ENCODE measurements at places on chromosomes 3 and 15. TPM values are rescaled to one million over a fixed set of nuclear protein-coding genes. Genes with fewer than 3 reads are reported as not detected.

DNA sequence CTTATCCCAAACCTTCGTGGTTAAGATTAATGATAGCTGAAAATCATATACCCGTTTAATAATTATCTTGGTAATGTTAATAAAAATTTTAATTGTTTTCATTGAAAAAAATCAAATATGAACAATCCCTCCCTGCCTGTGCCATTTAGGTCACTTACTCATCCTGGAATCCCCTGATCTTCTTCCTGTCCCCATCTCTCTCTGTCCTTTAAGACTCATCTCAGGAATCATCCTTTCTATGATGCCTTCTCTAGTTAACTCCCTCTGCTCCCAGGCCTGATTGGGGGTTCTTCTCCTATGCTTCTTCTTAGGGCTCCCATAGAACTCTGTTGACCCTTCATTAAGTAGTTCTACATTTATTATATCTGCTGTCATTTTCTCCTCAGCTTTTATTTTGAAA, 91.6 kb downstream of the MBNL1 start:
- DNase-seq, result no peak

DNA sequence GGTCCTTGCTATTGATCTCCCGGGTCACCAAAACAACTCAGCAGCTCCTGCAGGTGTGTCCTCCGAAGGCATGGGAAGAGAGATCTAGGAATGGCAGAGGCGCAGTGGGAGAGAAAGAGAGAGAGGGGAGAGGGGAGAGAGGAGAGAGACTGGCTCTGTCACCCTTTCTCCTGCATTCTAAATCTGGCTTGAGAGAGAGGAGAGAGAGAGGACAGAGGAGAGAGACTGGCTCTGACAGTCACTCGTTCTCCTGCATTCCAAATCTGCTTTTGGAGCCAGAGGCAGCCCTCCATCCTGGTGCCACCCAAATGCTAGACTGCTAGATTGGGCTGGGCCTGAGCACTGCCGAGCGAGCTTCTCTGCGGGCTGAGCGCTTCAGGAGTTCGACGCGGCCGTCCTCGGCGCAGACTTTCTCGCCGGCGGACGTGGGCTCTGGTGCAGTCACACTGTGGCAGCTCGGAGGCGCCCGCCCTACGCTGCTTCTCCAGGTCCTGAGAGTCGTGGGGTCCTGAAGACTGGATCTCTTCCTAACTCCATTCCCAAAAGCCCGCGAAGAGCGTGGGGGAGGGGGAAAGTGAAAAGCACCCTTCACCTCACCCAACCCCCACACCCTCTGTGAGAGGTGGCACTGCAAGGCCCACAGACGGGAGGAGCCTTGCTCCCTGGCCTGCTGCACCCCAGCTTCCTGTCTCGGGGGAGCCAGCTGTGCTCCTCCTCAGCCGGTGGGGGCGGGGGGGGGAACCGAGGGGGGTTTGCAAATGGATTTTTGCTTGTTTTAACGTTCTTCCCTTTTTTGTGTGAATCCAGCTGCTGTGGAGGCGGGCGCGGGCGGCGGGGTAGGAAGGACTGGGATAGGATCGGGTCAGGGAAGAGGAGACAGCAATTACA, 222.3 kb downstream of the MEIS2 start:
- no peak for DNase-seq

- DNase-seq, result no peak
These were observed 61.9 kb downstream of the ANO10 start for GRCh38 chr3:43559961-43560360.

DNA sequence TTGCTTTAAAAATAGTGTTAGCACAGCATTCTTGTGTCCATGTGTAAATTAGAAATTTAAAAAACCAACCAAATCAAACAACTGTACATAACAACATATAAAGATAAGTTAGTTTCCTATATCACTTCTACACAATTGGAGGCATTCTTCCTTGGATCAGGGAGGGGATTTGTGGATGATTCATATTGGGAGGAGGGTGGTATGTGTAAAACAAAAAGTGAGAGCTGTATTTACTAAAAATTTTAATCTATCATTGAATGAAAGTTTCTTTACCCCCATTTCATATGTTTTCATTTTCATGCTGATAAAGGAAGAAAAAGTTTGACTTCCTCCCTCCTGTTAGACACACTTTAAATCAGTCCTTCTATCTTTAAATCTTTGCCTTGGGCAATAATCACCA, 325.0 kb downstream of the SATB1 start:
- no peak for DNase-seq

- DNase-seq, result no peak
These were observed 341.3 kb upstream of the CFAP20DC start for GRCh38 chr3:59391131-59391530.

DNA sequence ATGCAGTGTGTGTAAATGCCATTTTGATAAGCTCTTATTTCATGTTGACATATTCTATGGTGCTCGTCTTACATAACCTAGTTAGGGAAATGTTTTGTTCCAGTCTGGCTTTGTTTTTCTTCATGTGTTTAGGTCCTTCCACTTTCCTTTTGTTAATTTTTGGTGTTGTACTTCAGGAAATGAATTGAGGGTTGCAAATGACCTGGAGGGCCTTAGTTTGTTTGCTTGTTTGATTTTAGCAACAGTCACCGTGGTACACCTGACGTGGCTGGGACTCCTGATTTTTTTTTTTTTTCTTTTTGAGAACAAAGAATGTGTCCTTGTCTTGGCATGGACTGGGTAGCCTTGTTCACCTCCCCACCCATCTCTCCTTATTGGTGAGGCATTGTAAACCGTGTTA, 114.8 kb downstream of the IGF1R start:
- no peak for DNase-seq

DNA sequence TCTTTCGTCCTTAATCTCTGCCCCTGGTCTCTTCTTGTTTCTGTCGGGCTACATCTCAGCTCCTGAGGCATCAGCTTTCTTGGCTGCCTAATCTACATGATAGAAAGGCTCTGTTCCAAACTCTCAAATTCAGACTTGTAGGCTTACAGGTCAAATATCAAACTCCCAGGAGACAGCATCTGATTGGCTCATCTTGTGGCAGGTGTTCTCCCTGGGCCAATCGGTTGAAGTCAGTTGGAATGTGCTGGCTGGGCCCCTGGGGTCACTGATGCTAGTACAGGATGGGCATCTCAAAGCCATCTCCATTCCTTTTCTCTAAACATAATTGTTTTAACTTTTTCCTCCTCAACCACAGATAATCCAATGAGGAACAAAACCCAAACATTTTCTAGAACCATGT, 198.7 kb downstream of the CNTN3 start:
- no peak for DNase-seq

DNA sequence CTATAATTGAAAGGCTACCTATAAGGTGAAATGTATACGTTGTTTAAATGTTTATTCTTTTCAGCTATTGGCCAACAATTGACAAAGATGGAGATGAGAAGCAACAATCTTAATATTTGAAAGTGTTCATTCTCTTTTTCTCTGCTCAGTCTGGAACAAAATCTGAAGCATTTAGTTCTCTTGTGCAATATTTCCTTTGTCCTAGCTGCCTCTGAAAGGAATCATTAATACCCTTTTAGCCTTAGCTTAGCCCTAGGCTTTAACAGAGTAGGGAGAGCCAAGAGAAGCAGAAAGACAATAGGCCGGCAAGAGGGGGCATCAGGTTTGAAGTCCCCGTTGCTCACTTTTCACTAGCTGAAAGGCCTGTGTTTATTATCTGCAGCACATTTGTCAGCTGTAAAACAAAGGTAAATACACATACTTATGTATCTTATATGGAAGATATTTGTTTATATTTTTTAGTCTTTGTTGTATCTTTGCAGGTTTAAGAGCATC, 422.5 kb upstream of the SEMA6D start:
- DNase-seq, result no peak

- DNase-seq, result no peak
These were observed 47.4 kb upstream of the MKRN3 start for GRCh38 chr15:23518104-23518503.

DNA sequence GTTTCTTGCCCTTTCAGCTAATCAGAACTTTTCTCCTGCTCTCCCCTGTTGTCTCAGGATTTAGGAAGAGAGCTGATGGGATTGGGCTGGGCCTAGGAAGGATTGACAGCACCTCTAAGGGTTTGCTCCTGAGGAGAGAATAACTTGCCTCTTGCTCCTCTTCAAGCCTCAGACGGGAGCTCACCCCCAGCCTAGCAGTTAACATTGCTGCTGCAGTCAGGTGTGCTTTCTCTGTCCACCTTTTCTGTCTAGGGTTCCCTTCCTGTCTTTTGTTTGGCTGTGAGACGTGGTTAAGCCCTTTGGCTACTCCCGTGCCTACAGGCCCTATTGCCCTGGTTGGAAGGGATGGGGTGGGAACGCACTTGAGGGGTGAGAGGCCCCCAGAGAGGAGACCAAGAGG, 20.1 kb downstream of the TMEM108 start:
- DNase-seq, result no peak

DNA sequence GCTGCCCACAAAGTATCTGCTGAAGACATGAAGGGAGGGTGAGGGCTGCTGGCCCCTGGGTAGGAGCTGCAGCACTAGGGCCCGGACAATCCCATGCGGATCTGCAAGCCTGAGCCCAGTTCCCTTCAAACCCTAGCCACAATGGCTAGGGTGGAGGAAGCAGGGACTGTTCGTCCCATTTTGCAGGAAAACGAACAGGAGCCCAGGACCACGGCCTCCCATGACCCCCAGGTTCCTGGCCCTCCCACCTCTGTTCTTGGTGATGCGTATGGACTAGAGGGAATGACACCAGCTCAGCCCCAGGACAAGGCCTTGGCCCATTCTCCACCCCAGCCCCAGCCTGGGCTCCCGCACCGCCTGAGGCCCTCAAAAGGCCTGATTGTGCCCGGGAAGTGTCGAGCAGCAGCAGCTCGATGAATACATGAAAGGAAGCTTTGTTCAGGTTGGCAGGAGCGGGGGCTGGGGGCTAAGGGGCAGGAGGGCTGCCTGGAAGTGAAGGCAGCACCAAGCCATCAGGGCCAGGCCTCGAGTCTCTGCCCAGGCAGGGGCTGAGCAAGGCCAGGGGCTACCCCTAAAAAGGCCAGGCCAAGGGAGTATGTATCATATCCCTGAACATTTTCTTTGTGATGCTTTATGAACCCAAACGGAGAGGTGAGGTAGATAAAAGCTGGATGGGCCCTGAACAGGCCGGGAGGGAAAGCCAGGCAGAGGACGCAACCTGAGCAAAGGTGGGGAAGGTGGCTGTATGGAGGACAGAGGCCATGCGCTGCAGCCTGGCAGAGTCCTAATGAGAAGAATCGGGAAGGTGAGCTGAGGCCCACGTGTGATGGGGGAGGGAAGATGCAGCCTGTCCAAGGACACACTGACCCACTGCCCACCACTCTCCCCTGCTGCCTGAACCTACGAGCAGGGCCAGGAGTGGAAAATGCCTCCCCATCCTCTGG, 12.2 kb downstream of the SEMA7A start:
- no peak for DNase-seq

DNA sequence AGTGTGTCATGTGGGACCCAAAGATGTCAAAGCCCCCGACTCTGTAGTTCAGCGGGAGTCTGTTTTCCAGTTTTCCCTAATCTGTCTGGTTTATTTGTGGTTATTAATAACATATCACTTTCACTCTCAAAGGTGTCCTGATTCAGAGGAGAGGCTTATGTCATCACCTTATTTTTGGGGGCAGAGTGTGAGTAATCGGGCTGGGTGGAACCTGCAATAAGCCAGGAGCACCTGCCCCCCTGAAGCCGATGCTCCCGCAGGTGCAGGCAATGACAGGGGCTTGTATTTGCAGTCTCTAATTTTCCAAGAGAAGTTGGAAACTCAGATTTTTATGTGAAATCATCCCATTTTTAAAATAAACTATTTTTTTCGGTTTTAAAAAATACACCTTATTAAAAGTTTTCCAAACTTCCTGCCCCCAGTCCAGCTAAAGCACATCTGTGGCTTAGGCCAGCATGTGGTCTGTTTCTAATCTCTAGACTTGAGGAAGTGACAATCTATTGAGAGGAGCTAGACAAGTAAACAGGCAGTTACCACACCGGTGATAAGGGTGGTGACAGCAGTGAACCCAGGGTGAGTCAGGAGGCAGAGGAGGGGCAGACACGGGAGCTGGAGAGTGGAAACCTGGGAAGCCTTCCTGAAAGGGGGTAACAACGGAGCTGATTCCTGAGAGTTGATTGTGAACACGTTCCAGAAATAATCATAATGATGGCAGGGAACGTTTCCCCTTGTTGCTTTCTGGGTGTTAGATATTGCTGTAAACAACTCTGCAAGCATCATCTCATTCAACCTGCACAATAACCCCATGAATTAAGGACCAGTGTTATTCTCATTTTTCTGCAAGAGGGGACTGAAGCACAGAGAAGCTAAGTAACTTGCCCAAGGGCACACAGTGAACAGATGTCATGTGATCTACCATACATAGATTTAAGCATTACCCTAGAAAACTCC, 37.2 kb downstream of the BHLHE40 start:
- DNase-seq, result no peak

DNA sequence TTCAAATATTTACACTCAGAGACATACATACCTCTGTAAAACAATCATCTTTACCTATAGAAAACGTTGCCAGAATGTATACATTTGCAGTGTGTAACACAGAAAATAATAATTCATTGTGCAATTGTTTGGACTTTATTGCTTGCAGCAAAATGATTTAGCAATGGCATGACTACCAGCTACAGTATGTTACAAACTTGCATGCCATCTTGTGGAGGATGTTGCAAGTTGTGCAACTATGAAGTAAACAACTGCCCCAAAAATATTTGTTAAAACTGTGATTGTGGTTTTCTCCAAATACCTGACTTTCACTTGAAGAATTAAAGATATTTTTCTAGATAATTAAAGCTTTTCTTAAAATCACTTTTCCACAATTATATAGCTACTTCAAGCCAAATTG, 27.1 kb upstream of the C3orf49 start:
- no peak for DNase-seq

DNA sequence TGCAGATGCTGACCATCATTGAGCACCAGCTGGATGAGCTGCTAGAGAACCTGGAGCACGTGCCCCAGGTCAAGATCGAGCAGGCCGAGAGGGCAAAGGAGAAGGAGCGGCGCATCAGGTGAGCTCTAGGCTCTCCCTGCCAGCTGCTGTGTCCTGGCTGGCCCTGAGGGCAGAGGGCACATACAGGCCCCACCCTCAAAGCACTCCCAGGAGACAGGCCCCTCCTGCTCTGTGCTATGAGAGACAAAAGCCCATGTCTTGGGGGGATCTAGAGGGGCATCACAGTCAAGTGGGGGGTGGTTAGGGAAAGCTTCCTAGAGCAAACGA, 39.5 kb downstream of the CFAP100 start:
- DNase-seq, result no peak

DNA sequence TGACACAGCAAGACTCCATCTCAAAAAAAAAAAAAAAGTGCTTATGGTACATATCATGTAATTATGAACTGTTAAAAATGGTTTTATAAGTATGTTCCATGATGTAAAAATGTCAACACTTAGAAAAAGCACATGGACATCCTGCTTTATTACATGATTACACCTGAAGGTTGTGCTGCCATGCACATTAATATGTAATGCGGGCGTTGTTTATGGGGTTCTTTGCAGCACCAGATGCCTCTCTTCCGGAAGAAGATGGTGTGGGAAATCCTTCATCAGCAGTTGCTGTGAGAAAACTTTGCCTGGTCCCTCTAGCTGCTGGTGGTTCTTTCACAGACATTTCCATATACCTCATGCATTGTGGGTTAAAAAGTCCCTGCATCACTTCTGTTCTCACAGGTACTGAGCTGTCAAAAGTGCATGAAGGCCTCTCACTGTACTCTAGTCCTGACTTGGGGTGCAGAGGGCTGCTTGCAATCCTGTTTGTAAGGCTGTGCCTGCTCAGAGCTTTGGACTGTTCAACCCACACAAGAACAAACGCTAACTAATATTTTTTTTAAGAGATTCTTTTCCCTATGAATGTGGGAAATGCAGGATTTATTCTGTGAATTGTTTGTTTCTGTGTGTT, 43.6 kb downstream of the SENP2 start:
- no peak for DNase-seq

The STRA6 gene
- total RNA-seq, result not detected

The CPLX3 gene
- 0.16 TPM for total RNA-seq

The FXR1 gene
- total RNA-seq, result 132 TPM

The CPNE9 gene
- 1.5 TPM for total RNA-seq

The GPR62 gene
- not detected for total RNA-seq

The PLA2G4D gene
- total RNA-seq, result not detected

Measured in T-cell (primary cell).